Psoas muscle (tissue), 8 donors: ENCODE measurements at places on chromosomes 6 and 20. TPM values are rescaled to one million over a fixed set of nuclear protein-coding genes. Genes with fewer than 3 reads are reported as not detected.

GRCh38 chr6:42449917-42450476 lies 1.7 kb downstream of the TRERF1 start:
- DNase-seq: no peak

- no peak for DNase-seq
These were observed 10.2 kb upstream of the MAP3K7 start for GRCh38 chr6:90596967-90597539.

GRCh38 chr6:79841577-79842375 lies 105.6 kb downstream of the ELOVL4 start:
- no peak for DNase-seq

- no peak for DNase-seq
These were observed 29.0 kb downstream of the ANKRD60 start for GRCh38 chr20:58199469-58199868.

DNA sequence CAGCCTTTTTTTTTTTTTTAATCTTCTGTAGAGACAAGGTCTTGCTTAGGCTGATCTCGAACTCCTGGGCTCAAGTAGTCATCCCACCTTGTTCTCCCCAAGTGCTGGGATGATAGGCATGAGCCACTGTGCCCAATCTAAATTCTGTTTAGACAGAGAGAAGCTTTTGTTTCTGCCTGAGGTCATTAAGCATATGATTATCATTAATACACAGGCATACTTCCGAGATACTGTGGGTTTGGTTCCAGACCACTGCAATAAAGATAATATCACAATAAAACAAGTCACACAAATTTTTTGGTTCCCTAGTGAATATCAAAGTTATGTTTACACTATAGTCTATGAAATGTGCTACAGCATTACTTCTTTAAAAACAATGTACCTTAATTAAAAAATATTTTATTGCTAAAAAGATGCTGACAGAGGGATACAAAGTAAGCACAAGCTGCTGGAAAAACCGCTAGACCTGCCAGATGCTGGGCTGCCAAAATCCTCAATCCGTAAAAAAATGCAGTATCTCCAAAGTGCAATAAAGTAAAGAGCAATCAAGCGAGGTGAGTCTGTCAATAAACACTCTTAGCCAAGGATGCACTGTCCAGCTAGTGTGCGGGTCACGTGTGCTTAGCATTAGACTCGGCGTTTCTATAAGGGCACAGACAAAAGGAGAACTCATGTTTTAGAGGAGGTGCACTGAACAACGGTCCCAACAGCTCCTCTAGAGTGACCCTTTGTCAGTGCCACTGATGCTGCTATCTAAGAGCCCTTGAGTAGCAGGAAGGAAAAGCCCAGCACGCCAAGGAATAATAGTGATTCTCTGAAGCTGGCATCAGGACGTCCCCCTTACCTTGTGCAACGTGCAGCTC lies 16.1 kb downstream of the TXNDC5 start:
- DNase-seq: no peak

- DNase-seq: no peak
These were observed 1.4 kb upstream of the PTPRA start for GRCh38 chr20:2871661-2872458.

GRCh38 chr20:5654557-5654956 lies 95.6 kb upstream of the SHLD1 start:
- DNase-seq: no peak

DNA sequence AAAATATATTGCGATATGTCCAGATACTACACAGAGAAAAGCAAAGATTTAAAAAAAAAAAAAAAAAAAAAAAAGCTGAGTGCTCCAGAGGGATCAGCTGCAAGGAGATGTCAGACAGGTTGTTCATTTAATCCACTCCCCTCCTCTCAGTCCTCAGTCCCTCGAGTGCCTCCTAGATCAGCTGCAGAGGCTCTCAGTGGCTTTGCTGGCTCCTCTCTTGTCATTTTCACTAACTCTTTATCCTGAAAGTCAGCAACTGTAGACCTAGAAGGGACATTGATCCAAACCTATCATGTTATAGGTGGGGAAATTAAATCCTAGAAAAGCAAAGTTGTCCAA lies 61.6 kb downstream of the KIAA0319 start:
- DNase-seq: no peak

DNA sequence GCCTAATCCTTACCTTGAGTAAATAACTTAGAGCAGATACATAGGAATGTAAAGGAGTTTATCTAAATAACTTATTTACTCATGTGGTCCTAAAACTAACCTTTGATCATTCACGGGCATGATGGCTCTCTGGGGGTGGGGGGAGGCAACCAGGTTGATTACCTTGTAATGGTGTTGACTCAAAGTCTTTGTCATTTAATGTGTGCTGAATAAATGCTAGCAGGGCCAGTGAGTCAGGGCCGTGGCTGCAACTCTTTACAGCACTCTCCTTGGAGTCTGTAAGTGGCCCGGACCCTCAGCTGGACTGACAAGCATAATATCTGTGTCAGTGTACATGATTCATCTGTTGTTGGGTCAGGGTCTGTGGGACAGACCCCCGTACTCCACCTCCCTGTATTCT lies 203.0 kb downstream of the EPM2A start:
- DNase-seq: no peak

DNA sequence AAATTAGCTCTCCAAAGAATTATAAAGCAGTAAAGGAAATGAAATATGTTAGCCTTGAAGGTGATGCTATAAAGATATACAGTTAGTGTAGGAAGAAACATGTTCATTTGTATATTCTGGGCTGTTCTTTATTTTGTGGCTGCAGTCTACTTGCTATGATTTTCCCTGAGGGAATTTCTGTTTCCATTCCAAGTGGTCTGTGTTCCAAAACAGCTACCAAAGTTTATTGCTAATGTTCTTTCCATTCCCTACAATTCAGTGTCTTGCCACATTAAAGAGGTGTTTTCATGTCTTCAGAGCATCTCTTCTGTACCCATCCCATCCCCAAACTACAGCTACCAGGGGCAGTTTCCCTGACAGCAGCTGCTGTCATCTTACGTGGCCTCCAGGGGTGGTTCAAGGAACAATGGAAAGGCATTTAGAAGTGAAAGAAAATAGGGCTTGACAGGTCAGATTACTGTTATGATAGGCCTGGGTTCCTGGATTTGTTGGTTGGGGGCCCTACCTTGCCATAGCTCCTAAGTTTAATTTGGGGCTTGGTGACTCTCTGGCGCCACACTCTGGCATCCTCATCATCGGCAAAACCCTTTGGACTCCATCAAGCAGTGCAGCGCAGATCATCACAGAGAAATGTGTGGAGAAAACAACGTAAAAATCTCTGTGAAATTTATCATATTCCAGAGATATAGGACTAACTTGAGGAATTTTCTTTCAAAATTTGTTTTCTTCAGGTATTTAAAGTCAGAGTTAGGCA lies 33.8 kb upstream of the AIG1 start:
- DNase-seq: peak; percentile 60

GRCh38 chr6:167351656-167352345 lies 26.9 kb downstream of the TTLL2 start:
- DNase-seq: no peak

DNA sequence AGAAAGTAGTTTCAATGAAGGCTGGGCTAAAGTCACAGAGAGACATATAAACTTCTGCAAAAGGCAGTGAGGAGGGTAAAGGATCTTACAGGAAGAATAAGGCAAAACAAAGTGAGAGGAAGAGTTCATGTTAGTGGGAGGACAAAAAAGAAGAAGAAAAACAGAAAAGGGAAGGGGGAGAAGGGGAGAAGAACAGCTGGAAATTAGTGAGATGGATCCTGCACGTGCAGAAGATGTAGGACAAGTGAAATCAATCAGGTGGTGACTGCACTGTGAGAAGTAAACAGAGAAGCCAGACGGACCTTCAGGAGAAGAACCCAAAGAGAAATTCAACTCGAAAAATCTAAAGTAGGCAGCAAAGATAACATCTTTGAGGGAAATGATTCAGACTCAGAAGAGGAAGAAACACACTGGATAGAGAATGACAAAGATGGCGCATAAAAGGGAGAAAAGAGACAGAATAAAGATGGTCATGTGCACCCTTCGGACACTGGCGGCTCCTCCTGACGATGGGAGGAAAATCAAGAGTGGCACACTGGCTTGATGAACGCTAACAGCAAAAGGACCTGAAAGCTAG lies 105.9 kb downstream of the MYB start:
- DNase-seq: no peak

GRCh38 chr6:49906526-49906925 lies 40.2 kb upstream of the CRISP1 start:
- DNase-seq: peak; percentile 59

GRCh38 chr6:136439514-136440190 lies 110.6 kb downstream of the MAP7 start:
- no peak for DNase-seq

GRCh38 chr6:118524686-118525085 lies 23.4 kb upstream of the PLN start:
- DNase-seq: no peak

DNA sequence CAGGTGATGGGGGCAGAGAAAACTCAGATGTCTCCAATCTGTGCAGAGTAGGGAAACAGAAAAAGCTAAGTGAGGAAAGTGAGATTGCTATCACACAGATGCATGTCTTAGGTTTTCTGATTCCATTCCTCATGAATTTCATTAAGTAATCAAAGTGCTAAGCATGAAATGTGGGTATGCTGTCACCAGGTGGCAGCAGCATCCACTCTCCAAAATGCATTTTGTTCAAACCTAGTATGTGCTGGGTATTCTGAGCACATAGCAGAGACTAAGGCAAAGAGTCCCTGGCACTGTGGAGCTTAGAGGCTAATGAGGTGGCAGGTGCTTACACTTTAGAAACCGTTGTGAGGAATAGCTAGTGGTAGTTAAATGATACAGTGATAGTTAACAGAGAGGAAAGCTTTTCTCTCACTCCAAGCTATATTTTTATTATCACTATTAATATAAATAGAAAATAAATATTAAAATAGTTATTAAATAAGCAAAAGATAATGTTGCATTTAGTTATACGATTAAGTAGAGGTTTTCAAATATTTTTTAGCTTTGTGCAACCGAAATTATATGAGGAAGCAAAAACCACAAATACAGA lies 179.5 kb downstream of the CDH26 start:
- DNase-seq: peak; percentile 29

- peak; percentile 55 for DNase-seq
These were observed 61.8 kb downstream of the CTNNBL1 start for GRCh38 chr20:37755665-37756064.

GRCh38 chr20:2518096-2518495 lies 9.4 kb upstream of the ZNF343 start:
- DNase-seq: no peak

GRCh38 chr6:15474196-15474595 lies 188.6 kb downstream of the DTNBP1 start:
- no peak for DNase-seq

DNA sequence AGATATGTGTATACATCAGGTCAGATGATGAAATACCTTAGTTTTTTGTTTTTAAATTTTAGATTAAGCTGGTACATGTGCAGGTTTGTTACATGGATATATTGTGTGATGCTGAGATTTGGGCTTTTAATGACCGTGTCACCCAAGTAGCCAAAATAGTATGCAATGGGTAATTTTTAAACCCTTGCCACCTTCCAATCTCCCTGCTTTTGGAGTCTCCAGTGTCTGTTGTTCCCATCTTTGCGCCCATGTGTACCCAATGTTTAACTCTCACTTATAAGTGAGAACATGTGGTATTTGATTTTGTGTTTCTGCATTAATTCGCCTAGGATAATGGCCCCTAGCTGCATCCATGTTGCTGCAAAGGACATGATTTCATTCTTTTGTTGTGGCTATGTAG lies 45.8 kb downstream of the TNFAIP3 start:
- DNase-seq: no peak

DNA sequence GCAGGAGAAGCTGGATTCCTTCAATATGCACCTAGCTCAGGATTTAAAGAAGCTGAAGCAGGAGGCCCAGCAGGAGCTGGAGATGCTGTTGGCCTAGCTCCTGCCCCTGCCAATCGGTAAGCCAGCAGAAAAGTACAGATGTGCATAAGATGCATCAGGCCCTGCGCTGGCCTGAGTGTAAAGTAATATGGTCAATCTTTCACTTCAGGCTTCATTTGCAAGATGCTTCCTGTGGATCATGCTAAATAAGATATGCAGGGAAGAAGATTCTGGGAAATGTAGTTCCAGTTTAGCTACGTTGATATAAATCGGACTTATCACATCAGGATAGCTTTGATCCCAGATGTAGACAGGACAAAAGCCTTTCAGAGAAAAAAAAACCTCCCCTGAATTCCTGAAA lies 100.3 kb downstream of the GJA1 start:
- DNase-seq: no peak

DNA sequence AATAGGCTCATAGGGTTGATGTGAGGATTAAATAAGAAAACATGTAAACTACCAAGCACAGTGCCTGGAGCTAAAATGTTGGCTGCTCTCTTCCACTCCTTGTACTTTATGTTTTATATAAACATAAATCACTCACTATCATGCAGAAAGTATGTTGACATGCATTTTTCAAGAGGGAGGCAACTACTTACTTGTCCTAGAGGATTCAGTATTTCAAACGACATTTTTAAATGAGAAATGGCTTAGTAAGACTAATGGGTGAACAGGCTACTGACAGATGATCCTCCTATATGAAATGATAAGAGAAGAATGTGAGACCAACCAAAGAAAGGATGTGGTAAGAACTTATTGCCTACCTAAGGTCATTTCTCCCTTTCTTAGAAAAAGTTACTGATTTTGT lies 21.0 kb downstream of the LATS1 start:
- no peak for DNase-seq

DNA sequence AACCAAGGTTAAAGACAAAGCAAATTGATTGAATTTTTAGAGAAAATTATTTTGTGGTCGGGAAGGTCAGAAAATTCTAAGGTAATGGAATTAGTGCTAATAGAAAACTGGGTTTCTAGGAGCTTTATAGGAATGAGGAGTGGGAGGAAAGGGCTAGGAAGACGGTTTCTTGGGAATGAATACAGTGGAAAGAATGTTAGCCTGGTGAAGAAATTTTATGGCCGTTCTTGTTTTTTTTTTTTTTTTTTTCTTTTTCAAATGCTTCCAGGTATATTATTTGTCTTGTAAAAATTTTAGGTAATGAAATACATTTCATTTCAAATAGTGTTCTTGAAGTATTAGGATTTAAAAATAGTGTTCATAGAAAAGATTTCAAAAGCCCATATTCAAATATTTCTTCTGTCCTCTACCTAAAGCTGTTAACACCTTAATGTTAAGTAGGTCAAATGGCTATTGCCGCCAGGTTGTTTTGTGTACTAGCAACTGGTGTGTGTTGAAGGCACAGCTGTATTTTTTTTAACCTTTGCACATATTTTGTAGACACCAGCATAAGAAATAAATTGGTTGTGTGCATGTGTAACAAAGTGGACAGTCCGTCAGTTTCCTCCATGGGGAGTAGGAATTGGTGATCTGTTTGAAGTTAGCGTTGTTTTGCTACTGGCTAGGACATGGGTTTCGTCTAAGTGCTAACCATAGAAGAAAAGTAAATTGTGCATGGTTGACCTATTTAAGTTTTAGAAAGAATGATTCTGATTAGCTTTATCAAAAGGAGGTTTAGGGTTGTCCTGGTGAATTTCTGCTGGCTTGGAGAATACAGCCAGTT lies 32.3 kb downstream of the AFDN start:
- DNase-seq: no peak

Gene MMP24
- total RNA-seq: 0.27 TPM

Gene ADGRF1
- not detected for total RNA-seq

Gene DPPA5
- not detected for total RNA-seq

Gene BMP5
- total RNA-seq: 3.5 TPM

Gene PRRT1
- total RNA-seq: 0.17 TPM

Gene ABHD12
- 8.1 TPM for total RNA-seq

Gene CDH4
- total RNA-seq: 0.55 TPM

Gene GSTA3
- total RNA-seq: not detected
